Breast epithelium (tissue), 4 donors: ENCODE measurements at places on chromosomes 7 and 10. TPM values are rescaled to one million over a fixed set of nuclear protein-coding genes. Genes with fewer than 3 reads are reported as not detected.

GRCh38 chr10:122674781-122675180 lies 24.9 kb downstream of the C10orf120 start:
- no peak for DNase-seq

- peak; percentile 36 for DNase-seq
Observed at GRCh38 chr10:75208181-75208580, 2.4 kb upstream of the VDAC2 start.

DNA sequence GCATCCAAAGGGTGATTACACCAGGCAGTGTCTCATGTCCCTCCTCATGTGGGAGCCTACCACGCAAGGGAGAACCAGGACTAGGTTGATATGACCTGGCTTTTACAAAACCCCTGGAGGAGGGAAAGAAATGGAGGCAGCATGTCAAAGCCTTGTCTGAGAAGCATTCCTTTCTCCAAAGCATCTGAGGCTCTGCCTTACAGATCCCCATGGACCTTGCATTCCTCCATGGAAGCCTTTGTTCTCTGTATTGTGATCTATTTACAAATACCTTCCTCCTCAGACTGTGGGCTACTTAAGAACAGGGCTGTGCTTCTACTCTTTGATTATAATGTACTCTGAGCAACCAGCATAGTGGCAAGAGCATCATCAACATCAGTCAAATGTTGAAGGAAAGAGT lies 197.0 kb downstream of the PLXNA4 start:
- no peak for DNase-seq

GRCh38 chr7:73449422-73449821 lies 15.8 kb downstream of the FZD9 start:
- no peak for DNase-seq

DNA sequence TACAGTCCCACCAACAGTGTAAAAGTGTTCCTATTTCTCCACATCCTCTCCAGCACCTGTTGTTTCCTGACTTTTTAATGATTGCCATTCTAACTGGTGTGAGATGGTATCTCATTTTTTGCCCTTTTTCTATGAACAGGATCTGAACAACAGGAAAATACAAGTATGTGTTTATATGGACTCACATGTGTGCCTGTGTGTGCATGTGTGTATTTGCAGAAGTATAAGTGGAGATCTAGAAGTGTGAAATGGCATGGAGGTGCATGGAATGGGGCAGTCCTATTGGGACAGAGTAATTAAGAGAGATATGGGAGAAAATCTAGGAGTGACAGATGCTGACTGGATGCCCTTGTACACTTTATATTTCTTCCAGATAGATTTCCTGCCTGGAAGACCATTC lies 111.6 kb upstream of the PCGF5 start:
- no peak for DNase-seq

ZNF488 gene
- total RNA-seq = not detected

GRM3 gene
- not detected for total RNA-seq

GRCh38 chr10:97673736-97674525 lies 13.1 kb downstream of the AVPI1 start:
- no peak for DNase-seq

GRCh38 chr10:28783087-28783486 lies 105.8 kb downstream of the BAMBI start:
- DNase-seq = no peak

DNA sequence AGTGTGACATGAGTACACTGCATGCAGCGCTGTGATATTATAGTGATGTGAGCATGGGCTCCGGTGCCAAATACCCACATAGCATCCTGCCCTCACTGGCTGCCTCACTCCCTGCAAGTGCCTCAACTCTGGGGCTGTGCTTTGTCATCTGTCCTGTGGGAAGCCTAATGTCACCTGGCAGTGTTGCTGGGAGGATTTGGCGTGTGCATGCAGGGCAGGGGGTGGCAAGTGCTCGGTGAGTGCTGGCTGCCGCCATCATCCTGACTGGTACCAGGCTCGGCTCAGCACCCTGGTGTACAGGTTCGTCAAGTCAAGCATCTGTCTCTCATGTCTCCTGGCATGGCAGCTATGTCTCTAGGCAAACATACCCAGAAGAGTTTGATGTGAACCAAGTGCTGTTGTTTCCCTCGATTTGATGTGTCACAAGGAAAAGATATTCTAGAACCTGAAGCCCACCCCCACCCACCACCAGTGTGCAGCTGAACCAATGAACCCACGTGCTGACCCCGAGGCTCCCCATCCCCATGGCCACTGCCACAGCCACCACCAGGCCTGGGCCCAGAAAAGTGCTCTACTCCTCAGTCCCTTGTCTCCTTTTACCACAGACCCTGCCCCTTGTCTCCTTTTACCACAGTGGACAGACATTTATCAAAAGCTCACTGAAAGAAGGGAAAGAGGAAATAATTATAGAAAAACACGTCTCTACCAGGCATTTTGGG lies 135.8 kb downstream of the MAPK8 start:
- DNase-seq = no peak

FOXP2 gene
- 21.3 TPM for total RNA-seq

SMKR1 gene
- not detected for total RNA-seq

NXPH1 gene
- total RNA-seq = not detected

FAM25C gene
- total RNA-seq = not detected

TRPV6 gene
- 13.4 TPM for total RNA-seq

DNA sequence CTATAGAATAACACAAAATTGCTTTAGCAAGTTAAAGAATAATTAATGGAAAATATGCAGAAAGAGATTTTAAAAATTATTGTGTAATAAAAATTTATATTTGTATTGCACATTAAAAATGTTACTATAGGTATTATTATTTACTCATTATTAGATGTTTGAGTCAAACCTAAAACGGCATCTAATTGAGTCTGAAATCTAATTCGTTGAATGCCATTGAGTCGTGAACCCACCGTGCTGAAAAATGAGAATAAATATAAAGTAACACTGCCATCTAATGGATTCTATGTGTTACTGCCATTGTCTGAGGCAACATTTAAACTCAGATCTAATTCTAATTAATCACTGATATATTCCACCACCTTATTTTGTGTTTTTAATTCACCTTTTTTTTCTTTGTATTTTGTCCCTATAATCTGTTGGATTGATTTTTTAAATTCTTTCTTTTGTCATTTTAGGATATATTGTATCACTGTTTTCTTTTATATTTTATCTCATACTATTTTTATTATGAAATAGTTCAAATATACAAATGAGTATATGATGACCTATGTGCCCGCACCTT lies 62.2 kb downstream of the SAMD9 start:
- DNase-seq = no peak

DNA sequence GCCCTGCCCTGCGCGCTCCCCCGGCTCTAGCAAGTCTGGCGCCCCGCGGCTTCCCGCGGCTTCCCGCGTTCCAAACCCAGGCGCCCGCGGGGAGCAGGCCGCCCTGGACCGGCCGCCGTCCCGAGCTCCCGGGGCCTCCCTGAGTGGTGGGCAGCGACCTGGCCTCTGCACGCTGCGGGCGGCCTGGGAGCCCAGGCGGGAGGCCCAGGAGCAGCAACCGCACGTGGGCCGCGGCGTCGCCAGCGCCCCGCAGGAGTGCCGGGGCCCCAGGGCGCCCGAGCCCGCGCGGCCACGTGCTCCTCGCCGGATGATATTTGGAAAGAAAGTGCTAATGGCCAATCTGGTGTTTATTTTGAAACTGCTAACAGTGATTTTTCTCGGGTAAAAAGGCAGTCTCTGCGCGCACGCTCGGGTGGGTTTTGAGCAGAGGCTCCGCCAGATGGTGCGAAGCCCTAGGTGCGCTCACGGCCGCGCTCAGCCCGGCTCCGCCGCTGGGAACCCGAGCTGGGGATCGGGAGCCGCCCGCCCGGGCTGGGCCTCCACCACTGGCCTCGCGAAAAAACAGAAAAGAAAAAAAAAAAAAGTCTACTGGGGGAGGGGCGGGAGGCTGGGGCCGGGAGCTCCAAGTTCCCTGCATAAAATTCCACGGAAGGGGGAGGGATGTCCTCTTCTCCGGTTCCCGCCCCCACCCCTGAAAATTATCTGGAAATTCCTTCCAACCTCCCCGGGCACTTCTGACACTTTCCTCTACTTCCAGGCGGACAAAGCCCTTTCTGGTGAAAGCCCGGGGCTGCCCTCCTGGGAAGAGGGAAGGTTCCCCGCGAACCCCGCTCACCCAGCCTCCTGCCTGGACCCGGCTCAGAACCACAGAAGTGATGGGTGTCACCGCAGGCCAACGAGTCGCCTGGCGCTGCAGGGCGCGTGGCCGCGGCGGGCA lies 4.3 kb downstream of the EBF3 start:
- DNase-seq = no peak

LRRC18 gene
- total RNA-seq = not detected

DNA sequence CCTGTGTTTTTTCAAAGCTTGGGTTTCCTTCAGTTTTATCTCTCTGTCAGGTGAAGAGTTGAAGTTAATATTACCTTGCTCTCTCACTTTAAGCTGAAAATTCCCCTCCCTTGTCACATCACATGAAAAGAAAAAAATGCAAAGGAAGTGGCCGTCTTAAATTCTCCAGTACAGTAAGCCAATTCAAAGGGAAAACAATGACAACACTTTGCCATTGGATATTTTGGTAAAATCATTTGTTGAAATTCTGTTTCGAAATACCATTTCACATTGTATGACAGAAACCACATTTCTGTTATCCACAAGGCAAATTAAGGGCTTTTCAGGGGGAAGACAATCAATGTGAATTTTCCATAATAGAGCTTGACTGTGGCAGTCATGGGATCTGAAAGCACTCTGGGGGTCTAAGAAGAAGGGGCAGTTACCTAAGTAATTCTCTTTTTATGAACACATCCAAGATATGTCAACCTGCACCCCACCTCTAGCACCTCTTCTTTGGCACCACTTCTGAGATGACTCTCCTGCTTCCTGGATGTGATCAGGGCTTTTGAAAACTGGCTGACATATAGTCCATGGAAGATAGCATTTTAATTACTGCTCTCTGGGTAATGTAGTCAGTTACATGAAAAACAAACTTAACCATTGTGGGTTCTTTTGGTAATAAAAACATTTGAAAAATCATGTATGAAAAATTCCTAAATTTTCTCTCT lies 63.8 kb downstream of the ENTPD1 start:
- DNase-seq = no peak

- peak; percentile 37 for DNase-seq
Observed at GRCh38 chr10:46543466-46544377, 12.7 kb downstream of the GPRIN2 start.

- no peak for DNase-seq
Observed at GRCh38 chr7:86931439-86931838, 128.0 kb downstream of the ELAPOR2 start.

DNA sequence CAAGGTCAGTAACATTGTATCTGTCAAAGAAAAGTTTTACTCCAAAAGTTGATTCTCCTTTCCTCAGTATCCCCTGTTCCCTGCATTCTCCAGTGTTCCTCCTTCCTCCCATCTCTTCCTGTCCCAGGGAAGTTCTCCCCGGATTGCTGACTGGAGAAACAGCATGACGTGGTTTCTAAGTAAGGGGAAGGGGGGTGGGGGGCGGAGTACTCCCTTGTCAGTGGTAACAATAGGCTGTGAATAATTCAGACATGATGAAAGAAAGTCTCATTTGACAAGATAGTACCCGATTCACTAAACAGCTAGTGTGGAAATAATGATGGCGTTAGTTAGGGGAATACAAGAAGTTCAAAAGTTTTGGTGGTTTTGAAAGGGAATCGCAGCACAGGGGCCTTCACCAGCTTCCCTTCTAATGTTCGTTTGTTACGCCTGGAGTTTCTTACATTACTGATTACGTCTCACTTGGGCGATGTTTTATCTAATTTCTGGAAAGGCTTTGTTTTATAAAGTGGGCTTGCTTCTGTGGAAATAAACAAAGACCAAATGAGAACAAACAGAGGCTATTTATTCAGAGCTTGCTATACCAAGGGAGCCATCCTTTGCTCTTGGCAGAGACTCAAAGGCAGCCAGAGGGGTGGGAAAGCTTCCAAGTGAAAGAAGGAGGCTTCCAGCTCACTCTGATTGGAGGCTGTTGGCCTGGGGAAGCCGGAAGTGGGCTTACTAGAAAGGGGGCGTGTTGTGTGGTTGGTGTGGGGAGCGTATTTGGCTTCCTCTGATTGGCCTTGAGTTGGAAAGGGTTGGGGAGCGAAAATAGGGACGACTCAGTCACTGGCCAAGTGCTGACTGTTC lies 453.7 kb downstream of the SDK1 start:
- peak; percentile 18 for DNase-seq

ITIH5 gene
- 54.1 TPM for total RNA-seq

DNA sequence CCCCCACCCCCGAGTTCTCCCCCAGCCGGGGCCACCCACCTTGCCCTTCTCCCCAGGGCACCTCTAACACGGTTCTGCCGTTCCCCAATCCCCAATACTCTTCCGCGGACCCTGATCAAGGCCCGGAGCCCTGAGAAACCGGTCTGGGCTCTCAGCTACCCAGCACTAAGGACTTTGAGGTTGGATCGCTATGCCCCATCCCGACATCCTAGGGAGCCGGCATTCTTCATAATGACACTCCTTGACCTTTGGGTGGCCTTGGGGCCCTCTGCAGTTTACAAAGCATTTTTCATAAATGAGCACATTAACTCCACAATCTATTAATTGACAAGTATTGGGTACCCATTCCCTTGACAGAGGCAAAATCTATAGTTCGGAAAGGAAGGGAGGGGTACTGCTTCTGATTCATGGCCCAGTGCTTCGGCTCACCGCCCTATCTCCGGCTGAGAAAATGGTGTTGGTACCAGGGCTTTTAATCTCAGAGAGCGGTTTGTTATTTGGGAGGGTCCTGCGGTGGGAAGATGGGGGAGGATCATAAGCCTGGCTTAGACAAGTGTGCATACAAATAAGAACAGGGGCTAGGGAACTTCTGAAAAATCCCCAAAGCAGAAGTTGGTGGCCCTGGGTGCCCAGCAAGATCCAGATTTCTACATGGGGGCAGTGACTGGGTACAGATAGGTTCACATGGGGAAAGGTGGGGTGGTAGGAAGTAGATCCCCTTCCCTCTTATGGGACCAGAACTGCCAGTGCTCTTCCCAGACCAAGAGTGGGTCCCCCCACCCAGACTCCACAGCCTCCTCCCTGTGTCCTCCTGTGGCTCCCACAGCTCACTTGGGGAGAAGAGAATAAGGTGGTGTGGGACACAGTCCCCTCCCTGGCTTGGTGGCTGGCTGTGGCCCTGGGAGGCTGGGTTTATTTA lies 3.2 kb downstream of the IMPDH1 start:
- no peak for DNase-seq
